Fibroblast of skin of back (primary cell): ENCODE measurements at places on chromosomes 11 and 22.
A peak's percentile ranks its signal among the peaks of the same experiment; 100 is the strongest.

- no peak for DNase-seq
Measured at GRCh38 chr22:19065298-19065859, 56.8 kb downstream of the DGCR2 start.

GRCh38 chr11:73258104-73259035 lies 13.8 kb upstream of the P2RY6 start:
- DNase-seq, result no peak

DNA sequence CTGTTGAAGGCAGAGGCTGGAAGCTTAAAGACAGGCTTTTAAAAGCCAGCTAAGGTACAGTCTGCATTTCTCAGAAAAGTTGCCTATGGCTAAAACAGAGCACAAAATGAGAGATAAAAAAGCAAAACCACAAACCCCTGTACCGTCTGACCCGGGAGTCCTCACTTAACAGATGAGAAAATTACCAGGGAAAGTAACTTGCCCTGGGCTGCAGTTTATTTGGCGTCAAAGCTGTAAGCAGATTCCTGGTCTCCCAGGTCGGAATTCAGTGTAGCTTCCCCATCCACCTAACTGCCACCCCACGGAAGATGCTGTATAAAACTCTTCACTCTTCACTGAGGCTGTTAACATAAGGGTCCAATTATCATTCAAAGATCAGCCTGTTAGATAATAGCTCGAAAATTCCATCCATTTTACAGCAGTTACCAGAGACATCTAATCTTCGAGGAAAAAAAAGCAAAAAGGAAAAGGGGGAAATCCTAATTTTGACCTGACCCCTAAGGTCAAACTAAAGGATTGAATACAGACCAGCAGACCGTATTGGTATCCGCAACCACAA lies 1.5 kb downstream of the TCF20 start:
- DNase-seq, result no peak

DNA sequence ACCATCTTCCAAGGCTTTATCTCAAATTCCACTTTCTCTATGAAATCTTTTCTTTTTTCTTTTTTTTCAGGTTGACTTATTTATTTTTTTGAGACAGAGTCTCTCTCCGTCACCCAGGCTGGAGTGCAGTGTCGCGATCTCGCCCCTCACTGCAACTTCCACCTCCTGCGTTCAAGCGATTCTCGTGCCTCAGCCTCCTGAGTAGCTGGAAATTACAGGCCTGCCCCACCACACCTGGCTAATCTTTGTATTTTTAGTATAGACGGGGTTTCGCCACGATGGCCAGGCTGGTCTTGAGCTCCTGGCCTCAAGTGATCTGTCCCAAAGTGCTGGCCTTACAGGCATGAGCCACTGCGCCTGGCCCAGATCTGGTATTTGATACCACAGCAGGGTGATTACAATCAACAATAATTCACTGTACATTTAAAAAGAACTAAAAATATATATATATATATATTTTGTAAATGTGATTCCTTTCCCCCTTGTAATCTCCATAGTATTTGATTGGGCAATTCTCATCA lies 121.5 kb downstream of the MSANTD4 start:
- no peak for DNase-seq

DNA sequence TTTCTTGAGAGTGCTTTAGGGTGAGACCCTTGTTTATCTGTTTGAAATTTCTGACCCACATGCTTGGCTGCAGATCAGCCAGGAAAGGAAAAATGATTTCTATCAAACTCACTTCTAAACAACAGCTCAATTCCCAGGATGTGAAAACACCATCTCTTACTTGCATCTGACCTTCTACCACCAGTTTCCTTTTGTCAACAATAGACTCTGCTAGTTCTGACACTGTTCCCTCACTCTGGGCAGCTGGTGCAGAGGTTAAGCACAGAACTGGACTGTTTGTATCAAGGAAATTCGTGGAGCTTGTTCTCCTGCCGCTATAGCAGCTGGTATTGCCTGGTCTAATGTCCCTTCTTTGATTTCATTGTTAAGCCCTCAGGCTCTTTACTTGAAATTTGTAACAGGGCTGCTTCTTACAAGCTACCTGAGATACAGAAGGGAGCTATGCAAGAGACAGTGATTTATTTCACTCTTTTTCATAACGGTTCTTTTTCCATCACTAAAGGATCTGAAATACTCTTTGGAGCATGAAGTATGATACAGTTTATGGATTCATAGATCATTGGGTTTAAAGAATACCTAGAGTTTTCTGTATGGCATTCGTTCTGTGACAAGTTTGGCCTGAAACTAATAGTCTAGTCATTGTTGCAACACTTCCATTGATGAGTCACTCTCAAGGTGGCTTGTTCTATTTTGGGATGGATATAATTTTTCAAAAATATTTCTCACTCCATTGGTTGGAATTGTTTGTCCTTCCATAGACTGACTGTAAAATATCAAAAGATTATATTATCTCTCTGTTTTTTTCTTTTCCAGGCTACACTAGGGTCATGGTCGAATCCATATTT lies 178.2 kb upstream of the ZC3H12C start:
- peak; percentile 30 for DNase-seq

- peak; percentile 46 for DNase-seq
Measured at GRCh38 chr11:83865636-83866461, 579.7 kb upstream of the CCDC90B start.

GRCh38 chr11:57638005-57638781 lies 11.5 kb downstream of the YPEL4 start:
- peak; percentile 93 for DNase-seq

DNA sequence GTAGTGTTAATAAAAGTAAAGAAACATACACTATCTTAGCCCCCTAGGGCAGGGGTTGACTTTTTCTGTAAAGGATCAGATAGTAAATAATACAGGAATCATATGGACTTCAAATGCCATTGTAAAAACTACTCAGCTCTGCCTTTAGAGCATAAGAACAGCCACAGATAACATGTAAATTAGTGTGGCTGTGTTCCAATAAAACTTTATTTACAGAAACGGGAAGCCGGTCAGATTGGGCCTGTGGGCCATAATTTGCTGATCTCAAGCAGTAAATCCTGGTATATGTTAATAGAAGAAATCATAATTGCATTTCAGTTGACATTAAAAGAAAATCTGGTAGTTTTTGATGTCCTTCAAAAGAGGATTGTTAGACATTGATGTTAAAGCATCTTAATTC lies 76.5 kb downstream of the ZC3H12C start:
- DNase-seq, result no peak
